ENCODE measurements at places on chromosomes 16 and 17. TPM values are rescaled to one million over a fixed set of nuclear protein-coding genes. Genes with fewer than 3 reads are reported as not detected.

GRCh38 chr16:80852261-80852872 lies 48.0 kb upstream of the CDYL2 start:
- no peak for DNase-seq

The NHERF2 gene
- total RNA-seq = 26.5 TPM

GRCh38 chr17:42720996-42721583 lies 23.8 kb downstream of the EZH1 start:
- no peak for DNase-seq

GRCh38 chr16:90046971-90047713 lies 27.9 kb upstream of the DBNDD1 start:
- DNase-seq = no peak

The TEX19 gene
- not detected for total RNA-seq

The SLC22A31 gene
- total RNA-seq = 0.67 TPM

The NFAT5 gene
- total RNA-seq = 40.5 TPM

All from Peyer's patch (tissue), 4 donors.